ENCODE measurements at places on chromosomes 2 and 18. TPM values are rescaled to one million over a fixed set of nuclear protein-coding genes. Genes with fewer than 3 reads are reported as not detected.

The ZC3H6 gene
- total RNA-seq, result 1.4 TPM

The DSG3 gene
- not detected for total RNA-seq

The DSG2 gene
- total RNA-seq, result 4.8 TPM

The RAB11FIP5 gene
- 7.9 TPM for total RNA-seq

The KCNE4 gene
- not detected for total RNA-seq

The AFG3L2 gene
- total RNA-seq, result 41.0 TPM

The IL36A gene
- total RNA-seq, result not detected

The TFPI gene
- 66.2 TPM for total RNA-seq

The HSBP1L1 gene
- total RNA-seq, result not detected

The SCYGR7 gene
- not detected for total RNA-seq

The CCDC85A gene
- not detected for total RNA-seq

DNA sequence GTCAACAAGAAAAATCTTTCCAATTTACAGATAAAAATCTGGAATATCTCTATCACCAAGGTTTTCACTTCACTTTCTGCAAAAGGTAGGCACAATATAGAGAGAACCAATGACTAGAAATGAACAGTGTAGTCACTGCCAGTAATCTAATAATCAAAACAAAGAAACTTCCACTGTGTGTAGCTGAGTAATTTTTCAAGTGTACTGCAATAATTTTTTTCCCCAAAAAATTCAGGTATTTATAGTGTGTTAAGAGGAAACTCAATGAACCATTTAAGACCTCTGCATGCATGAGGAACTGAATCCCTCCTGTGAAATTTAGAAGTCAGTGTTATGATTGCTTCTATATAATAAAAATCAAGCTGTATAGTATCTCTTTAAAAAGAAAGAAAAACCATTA is 121.8 kb downstream of the MEMO1 start:
- H3K4me1 ChIP-seq, result peaks cover 21% of the 10 kb centered on the region
- H3K36me3 ChIP-seq, result peaks cover 6% of the 10 kb centered on the region
- DNase-seq, result no peak

GRCh38 chr2:31051258-31052140 is 86.7 kb downstream of the GALNT14 start:
- peaks cover 26% of the 10 kb centered on the region for H3K27me3 ChIP-seq
- no peak for DNase-seq
- no peaks in the 10 kb centered on the region for H3K36me3 ChIP-seq
- no peaks in the 10 kb centered on the region for H3K4me1 ChIP-seq

DNA sequence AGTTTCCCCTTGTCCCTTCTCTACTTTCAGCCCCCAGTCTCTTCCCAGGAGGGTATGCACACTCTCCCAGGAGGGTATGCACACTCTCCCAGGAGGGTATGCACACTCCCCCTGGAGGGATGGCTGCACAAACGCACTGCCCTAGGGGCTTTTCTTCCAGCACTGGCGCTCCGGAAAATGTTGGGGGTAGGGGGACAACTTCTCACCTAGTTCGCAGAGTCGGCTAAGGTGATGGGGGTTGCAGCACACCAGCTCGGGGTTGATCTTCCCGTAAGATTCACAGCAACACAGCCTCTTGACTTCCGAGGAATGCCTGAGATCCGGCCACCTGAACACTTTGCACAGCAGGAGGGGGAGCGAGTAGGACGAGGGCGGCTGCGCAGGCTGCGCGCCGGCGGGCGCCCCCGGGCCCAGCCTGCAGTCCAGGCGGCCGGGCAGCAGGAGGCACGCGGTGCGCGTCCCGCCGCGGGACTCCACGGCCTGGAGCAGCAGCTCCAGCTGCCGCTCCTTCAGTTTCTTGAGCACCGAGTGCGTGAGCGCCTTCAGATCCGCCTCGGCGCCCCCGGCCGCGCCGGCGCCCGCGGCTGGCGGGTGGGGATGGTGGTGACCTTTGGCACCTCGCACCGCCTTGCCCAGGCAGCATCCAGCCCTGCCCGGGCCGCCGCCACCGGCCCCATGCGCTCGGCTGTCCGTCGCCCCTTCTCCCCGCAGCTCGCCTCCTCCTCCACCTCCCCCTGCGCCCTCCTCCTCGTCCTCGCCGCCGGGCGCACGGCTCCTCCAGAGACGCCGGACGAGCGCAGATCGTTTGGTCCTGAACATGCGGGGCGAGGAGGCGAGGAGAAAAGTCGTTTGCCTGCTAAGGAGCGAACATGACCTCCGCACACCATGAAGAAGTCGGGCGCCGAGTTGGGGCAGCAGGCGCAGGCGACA is 894 bp downstream of the SMAD7 start:
- no peaks in the 10 kb centered on the region for H3K36me3 ChIP-seq
- peak overlapping the region; percentile 35 for H3K27ac ChIP-seq
- peaks cover 23% of the 10 kb centered on the region for H3K4me1 ChIP-seq

GRCh38 chr2:170165129-170165528 is 12.8 kb upstream of the MYO3B start:
- DNase-seq, result no peak
- H3K4me3 ChIP-seq, result no peak overlapping the region
- H3K27ac ChIP-seq, result no peak overlapping the region
- H3K36me3 ChIP-seq, result no peaks in the 10 kb centered on the region
- H3K27me3 ChIP-seq, result no peaks in the 10 kb centered on the region

- DNase-seq, result peak; percentile 67
- no peak overlapping the region for H3K4me3 ChIP-seq
- 0 out of 2 replicates have a peak, but pooled peaks cover 2% of the 10 kb centered on the region for H3K36me3 ChIP-seq
- H3K4me1 ChIP-seq, result peaks cover 45% of the 10 kb centered on the region
These were observed 241.0 kb downstream of the FSIP2 start for GRCh38 chr2:185979546-185980071.

DNA sequence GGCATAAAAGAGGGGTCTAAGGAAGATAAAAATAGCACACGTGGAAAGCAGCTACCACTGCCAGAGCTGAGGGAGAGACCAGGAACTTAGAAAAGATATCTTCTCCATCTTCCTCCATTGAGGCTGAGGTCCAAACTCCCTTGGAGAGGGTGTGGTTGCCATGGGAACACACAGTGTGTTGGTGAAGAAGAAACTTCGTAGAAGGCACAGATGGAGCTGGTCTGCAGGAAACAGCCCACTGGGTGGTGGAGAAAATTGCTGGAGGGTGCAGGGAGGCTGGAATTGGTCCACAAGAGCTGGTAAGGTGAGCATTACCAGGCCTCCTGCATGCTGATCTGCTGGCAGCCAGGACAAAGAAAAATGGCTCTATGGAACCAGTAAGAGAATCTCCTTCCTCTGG is 191.0 kb downstream of the HRH4 start:
- H3K36me3 ChIP-seq, result no peaks in the 10 kb centered on the region
- no peaks in the 10 kb centered on the region for H3K27me3 ChIP-seq
- H3K4me3 ChIP-seq, result no peak overlapping the region
- peaks cover 10% of the 10 kb centered on the region for H3K4me1 ChIP-seq
- DNase-seq, result no peak
- H3K27ac ChIP-seq, result no peak overlapping the region

DNA sequence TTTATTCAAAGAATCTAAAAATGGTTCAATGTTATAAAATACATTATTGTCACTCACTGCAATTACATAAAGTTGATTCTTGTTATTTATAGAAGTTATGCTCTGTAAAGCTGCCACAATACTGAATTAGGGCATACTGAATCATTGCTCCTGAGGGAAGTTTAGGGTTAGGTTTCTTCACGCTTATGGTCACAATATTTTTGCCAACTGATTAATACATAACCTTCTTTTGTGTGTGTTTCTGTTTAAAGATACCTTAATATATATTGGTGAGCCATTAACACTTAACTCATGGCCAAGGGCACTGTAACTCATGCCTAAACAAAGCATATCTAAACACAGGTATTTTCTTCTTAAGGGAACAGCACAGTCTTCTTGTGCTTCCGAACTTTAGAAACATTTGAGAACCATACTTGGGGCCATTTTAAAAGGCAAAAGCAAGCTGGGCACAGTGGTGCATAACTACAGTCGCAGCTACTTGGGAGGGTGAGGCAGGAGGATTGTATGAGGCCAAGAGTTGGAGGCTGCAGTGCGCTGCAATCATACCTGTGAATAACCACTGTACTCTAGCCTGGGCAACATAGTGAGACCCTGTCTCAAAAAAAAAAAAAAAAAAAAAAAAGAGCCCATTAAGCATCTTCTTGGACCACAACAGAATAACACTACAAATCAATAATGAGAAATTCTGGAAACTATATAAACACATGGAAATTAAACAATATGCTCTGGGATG is 15.6 kb downstream of the DARS1 start:
- no peak overlapping the region for H3K4me3 ChIP-seq
- H3K4me1 ChIP-seq, result 0 out of 2 replicates have a peak, but pooled peaks cover 2% of the 10 kb centered on the region
- H3K36me3 ChIP-seq, result peaks cover 82% of the 10 kb centered on the region
- no peak overlapping the region for H3K27ac ChIP-seq
- no peaks in the 10 kb centered on the region for H3K27me3 ChIP-seq

DNA sequence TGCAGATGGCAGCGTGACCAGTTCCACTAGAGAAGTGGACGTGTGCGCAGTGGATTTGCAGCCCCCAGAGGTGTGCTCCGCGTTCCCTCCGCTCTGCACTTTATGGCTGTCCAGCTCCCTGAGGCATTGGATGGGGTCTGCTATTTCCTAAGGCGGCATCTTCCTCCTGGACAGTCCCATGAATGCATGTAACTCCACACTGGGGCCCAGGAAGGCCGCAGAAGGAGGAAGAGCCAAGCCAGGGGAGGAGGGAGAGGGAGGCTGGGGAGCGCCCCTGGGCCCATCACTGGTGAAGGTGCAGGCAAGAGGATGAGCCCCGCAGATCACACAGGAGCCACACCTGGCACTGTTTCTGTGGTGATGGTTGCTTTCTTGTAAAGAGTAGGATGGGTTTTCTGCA is 99.1 kb downstream of the PTGR3 start:
- no peaks in the 10 kb centered on the region for H3K4me1 ChIP-seq
- no peak overlapping the region for H3K27ac ChIP-seq

GRCh38 chr18:63930773-63931354 is 18.2 kb upstream of the HMSD start:
- H3K27me3 ChIP-seq, result no peaks in the 10 kb centered on the region
- no peaks in the 10 kb centered on the region for H3K36me3 ChIP-seq
- H3K4me3 ChIP-seq, result no peak overlapping the region
- no peak for DNase-seq

GRCh38 chr18:36735130-36735529 is 93.7 kb downstream of the TPGS2 start:
- no peak for DNase-seq
- no peak overlapping the region for H3K27ac ChIP-seq
- no peaks in the 10 kb centered on the region for H3K36me3 ChIP-seq
- no peaks in the 10 kb centered on the region for H3K4me1 ChIP-seq

GRCh38 chr2:232296776-232297525 is 81.6 kb upstream of the ALPP start:
- no peak overlapping the region for H3K27ac ChIP-seq
- no peaks in the 10 kb centered on the region for H3K27me3 ChIP-seq
- H3K36me3 ChIP-seq, result no peaks in the 10 kb centered on the region

DNA sequence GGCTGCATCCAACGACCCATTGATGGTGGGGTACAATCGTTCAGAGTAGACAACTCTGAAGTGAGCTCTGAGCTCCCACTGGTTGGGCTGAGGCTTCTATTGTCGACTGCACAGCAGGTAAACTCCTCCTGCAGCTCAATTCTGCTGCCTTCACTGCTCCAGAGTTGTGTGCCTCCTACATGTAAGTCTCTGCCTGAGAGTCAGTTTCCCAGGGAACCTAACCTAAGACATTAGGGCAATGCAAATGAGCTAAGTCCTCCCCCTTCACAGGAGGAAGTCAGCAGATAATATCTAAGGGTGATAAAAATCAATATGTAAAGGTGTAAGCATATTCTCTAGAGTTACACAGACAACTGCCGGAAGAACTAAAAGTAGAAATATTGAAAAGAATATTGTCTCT is 22.5 kb upstream of the ACYP2 start:
- DNase-seq, result no peak
- no peaks in the 10 kb centered on the region for H3K27me3 ChIP-seq
- no peaks in the 10 kb centered on the region for H3K36me3 ChIP-seq
- no peak overlapping the region for H3K27ac ChIP-seq

GRCh38 chr2:213740453-213740852 is 456.2 kb downstream of the SPAG16 start:
- H3K4me1 ChIP-seq, result no peaks in the 10 kb centered on the region
- no peaks in the 10 kb centered on the region for H3K36me3 ChIP-seq
- H3K4me3 ChIP-seq, result no peak overlapping the region
- no peak for DNase-seq

All from SJCRH30 (cell line).